ENCODE measurements at places on chromosomes 4 and X.

DNA sequence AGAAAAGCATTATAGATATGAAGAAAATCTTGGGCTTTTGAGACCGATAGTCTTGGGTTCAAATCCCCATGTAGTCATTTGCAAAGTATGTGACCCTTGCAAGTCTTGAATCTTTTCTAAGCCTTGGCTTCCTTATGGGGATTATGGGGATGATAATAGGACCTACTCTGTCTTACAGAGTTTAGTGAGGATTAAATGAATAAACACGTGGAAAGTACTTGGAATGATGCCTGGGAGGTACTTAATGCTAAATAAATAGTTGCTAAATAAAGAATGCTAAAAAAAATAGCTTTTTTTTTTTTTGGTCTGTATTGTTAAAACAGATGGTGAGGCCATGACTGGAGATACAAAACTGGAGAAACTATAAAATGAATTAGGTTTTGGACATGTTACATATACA lies 292.7 kb downstream of the GPAT3 start:
- no peak for DNase-seq

DNA sequence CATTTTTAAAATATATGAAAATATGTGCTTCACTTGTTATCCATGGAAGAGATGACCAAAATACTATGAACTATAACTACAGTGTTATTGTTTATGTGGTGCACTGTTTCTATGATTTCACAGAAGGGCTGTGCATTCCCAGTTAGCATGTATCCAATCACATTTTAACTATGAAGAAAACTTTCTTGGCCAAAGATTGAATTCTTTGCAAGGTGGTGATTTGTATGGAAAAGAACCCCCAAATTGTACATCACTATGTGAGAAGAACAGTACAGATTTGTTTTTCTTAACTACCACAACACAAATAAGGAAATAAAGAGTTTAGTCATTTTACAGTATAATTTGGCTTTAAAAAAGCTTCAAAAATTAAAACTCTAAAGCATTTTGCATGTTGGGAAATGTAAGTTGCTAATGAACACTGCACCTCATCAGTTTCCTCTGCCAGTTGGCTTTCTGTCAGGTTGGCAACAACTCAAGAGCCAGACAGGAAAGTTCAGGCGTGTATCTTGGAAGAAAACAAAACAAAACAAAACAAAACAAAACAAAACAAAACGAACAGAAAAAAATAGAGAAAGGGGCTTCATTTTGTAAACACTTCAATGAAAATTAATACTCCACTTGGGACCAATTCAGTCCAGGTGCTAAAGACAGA lies 237.0 kb downstream of the SCFD2 start:
- DNase-seq, result no peak

- DNase-seq, result no peak
Observed at GRCh38 chr4:118905566-118905965, 16.9 kb downstream of the SYNPO2 start.

DNA sequence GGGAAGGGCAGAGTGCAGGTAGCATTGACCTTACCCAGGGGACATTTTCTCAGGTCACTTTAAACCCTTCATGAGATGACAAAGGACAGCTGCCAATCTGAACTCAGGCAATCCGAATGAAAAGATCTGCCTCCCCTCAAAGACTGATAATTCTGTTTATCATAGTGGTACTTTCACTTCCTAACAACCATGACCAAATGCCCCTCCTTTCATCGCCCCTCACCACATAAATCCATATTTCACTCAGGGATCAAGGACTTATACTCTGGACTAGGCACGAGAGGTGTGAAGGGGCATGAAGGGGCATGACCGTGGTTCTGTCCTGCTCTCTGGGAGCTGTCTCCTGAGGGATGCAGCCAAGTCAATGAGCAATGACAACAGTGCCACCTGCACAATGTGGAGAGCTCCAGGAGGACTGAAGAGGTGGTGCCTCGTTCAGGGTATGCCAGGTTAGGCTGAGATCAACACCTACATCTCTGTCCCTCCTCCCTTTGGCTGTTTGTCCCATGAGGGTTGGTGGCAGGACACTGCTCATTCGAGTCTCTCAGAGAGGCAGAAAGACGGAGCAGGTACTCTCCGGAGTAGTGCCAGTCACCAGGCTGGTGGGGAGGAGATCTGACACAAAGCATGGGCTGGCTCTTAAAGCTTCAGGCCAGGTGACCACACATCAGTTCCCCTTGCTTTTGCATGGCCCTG lies 12.5 kb downstream of the HS3ST1 start:
- DNase-seq, result no peak

DNA sequence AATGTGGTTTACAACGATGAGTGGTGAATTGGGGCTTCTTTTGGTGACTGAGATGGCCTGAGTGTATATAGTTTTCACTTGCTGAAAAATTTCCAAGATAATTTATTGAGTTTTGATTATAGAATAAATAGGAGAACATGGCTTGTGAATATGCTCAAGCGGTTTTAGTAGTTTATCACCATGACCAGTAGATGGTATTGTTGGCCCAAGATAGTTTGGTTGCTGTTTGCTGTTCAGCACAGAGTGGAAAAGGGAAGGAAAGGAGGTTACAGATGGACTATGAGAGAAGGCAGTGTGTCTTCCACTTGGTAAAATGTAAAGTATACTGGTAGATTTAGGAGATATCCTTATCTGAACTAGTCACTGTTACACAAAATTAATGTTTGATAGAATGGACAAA lies 55.8 kb upstream of the POU4F2 start:
- DNase-seq, result no peak

- no peak for DNase-seq
Observed at GRCh38 chr4:95949808-95950207, 109.9 kb downstream of the PDHA2 start.

DNA sequence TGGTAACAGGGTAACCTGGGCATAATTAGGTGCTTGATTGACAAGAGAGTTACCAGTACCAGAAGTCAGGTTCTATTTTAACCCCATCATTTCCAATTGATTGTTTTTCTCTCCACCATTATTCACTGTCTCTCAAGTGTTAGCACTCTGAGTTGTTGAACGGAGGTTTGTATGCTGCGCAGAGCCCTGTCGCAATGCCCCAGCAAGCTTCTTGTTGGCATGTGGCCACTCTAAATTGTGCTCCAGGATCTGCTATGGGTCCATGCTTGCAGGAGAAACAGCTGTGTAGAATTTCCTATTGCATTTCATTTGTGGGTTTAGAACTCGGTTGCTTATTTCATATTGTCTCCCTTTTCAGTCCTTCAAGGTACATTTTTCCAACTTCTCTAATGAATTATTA lies 98.2 kb downstream of the KLHL8 start:
- no peak for DNase-seq

DNA sequence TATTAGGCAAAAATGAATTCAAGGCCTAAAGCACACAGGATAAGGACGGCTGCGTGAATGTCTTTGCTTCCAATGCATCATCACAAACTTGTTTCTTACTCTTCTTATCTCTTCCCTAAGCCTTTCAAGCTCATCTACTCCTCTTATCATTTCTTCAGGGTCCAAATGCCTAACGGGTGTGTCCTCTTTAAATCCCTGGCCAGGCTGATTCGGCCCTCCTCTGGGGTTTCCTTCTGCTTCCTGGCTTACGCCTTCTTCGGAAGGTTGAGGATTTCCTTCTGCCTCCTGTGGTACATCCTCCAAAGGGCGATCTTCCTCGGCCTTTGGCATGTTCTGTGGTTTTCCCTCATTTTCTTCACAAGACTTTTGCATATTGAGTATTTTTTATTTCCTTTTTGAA lies 1.3 kb downstream of the TCEAL8 start:
- DNase-seq, result no peak

- DNase-seq, result no peak
Observed at GRCh38 chr4:118774321-118774720, 61.6 kb downstream of the SEC24D start.

DNA sequence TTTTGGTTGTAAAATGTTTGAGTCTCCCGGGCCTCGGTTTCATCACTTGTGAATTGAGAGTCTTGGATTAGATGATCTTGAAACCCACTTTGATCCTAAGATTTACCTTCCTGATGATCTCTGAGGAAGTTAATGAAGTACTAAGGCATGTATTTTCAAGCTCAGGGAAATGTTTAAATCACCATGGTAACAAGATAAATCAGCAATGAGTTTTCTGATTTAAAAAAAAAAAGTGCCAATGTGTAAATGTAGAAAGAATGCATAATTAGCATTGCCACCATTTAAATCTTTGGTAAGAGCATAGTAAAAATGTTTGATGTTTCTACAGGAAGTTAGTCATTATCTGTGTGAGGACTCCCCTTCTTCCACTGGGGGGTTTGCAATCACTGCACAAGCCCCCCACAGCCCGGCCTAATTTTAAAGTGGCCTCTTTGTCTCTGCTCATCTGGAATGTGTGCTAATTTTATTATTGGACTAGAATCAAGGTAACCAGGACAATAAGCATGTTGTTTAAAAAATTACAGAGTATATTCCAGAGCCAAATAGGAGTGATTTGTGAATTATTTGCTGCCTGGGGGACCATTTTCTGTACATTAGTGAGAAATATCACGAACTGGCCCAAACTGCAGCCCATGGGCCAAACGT lies 93.6 kb downstream of the SLC34A2 start:
- no peak for DNase-seq

GRCh38 chr4:6478546-6479220 lies 6.3 kb upstream of the PPP2R2C start:
- no peak for DNase-seq

GRCh38 chr4:10111067-10111801 lies 5.4 kb downstream of the WDR1 start:
- no peak for DNase-seq

- DNase-seq, result no peak
Observed at GRCh38 chrX:52507331-52507730, 9.5 kb downstream of the XAGE1B start.

Measured in stimulated activated CD4-positive, alpha-beta T cell treated with anti-CD3 and anti-CD28 coated beads, TNF-alpha, amount 100 ng/mL, for 1 hour (primary cell).